NT2/D1 (cell line): ENCODE measurements at places on chromosomes 13 and 19.

DNA sequence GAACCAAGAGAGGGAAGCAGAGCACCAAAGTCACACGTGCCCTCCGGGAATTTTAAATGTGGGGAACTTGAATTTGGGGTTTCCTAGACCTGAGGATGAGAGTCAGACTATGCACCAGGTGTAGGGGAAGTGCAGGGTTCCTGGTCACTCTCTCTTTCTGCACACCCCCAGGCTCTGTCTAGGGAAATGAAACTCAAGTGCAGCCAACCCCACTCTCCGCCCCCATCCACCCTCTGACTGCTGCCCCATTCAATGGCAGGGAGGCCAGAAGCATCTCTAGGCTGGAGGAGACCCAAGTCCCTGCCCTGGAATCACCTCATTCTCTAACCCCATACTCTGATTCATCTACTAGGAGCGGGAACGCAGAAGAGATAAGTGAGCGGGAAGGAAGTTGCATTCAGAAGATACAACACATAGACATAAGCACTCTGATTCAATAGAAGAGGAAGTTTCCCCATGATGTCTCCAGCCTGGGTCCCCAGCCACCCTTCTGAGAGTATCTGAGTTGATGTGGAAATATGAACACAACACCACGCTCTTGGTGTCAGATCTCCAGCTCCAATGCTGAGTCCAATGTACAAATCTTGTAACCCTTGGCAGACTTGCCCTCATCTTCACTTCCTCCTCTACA lies 4.7 kb upstream of the SIGLEC14 start:
- DNase-seq: no peak

GRCh38 chr19:42629191-42629590 lies 34.5 kb upstream of the CEACAM8 start:
- no peak for DNase-seq

DNA sequence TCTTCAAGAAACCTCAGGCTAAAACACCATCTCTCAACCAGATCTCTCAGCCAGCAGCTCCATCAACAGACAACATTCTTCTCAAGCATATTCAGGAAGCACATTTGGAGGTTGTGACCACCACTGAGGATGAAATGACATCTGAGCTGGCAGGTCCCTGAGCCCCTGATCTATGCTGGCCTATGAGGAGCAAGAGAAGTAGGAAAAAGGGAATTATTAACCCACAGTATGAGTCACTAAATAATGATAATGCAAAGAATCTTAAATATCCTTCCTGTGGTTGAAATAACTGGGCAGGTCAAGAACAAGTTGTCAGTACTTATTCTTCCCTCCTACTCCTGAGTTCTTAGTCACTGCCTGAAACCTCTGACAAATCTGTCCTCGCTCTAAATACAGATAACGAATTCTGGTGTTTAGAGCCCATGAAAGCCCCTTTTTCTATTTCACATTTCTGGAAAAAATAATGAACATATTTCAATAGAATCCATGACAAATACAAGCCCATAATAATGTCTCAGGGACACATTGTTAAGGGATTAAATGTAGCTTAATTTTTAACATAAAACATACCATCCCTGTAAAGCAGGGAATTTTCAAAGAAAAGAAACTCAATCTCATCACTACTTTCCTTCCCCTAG lies 225.8 kb upstream of the IRS2 start:
- DNase-seq: no peak

DNA sequence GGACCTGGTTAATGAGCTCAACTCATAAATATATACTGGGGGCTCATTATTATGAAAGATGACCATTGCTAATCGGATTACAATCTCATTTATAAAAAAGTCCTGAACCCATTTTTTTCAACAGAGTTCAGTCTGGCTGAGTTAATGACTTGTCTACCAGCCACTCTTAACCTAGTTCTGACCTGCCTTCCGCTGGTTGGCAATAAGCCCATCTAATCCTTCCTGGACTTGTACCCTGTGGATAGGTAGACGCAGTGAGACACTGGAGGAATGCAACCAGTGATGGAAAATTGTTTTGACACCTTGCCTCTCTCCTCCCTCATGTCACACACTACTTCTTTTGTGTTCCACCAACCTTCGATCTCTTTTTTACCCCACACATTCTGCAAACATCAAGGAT lies 279.9 kb downstream of the FOXO1 start:
- DNase-seq: no peak

DNA sequence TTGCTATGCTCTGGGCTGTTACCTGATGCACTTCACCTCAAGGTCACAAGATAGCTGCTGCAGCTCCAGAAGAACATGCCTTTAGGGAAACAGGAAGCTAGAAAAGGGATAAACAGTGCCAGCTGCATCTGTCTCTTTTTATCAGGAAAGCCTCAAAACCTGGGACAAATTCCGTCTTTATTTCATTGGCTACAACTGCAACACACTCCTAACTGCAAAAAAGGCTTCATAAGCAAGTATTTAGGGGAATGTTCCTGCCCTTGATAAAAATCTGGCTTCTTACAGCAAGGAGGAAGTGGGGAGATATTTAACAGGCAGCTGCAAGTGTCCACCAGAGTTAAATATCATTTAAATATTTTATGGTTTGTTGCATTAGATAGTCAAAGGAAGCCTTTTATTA lies 34.2 kb upstream of the SERTM1 start:
- DNase-seq: no peak

GRCh38 chr13:110705356-110705825 lies 525 bp downstream of the CARS2 start:
- no peak for DNase-seq

GRCh38 chr19:40555978-40556689 lies 20.5 kb upstream of the SHKBP1 start:
- no peak for DNase-seq
